ENCODE measurements at places on chromosomes 16 and 17. TPM values are rescaled to one million over a fixed set of nuclear protein-coding genes. Genes with fewer than 3 reads are reported as not detected.

RPH3AL gene
- 5.6 TPM for total RNA-seq

TAT gene
- not detected for total RNA-seq

HCRT gene
- not detected for total RNA-seq

TSNAXIP1 gene
- total RNA-seq: 0.37 TPM

CA5A gene
- total RNA-seq: not detected

ZDHHC7 gene
- total RNA-seq: 40.5 TPM

EIF3CL gene
- total RNA-seq: not detected

SLC13A2 gene
- not detected for total RNA-seq

THUMPD1 gene
- 49.4 TPM for total RNA-seq

GUCY2D gene
- total RNA-seq: 0.48 TPM

PTGES3L gene
- 3.0 TPM for total RNA-seq

SPNS3 gene
- not detected for total RNA-seq

CCL8 gene
- total RNA-seq: not detected

DNA sequence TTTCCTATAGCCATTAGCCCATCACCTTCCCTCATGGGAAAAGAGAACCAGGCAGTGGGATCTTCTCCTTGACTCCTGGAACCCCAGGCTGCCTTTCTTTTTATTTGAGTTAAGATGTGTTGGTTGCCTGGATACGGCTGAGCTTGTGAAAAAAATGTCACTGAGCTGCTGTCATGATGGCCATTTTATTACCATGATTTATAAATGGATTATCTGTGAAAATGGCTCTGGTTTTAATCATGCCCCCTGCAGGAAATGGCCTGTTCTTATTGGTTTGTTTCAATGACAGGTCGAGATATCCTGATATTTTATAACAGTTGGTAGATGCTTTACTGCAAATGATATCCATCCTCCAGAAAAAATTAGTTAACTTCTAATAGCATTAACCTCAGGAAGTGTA is 640.4 kb downstream of the CDH11 start:
- DNase-seq: no peak

- DNase-seq: no peak
Observed at GRCh38 chr16:70711211-70712031, 25.6 kb upstream of the MTSS2 start.

GRCh38 chr16:85403693-85404092 is 209.4 kb upstream of the GSE1 start:
- no peak for DNase-seq

GRCh38 chr16:26169473-26169872 is 477.7 kb downstream of the HS3ST4 start:
- no peak for DNase-seq

DNA sequence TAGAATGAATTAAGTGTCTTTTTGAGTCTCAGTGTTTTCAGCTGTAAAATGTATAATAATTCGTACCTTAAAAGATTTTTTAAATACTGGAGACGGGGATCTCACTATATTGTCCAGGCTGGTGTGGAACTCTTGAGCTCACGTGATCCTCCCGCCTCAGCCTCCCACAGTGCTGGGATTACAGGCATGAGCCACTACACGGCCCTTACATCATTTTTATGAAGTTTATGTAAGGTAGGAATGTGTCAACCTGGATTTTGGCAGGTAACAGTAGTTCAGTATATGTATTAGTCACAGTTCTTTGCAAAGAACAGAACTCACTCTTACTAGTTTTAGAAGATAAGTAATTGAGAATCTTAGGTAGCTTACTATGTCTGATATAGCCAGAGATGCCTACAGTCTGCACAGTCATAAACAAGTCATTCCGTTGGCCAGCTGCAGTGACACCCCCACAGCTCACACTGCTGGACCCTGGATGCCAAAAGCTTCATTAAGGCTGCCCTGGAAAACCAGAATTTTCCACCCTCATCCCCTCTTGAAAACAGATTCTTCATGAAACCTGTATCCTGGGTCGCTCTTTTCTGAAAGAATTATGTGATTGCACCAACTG is 583 bp upstream of the COX6A2 start:
- no peak for DNase-seq

GRCh38 chr16:28524681-28525171 is 14.0 kb downstream of the NUPR1 start:
- no peak for DNase-seq

DNA sequence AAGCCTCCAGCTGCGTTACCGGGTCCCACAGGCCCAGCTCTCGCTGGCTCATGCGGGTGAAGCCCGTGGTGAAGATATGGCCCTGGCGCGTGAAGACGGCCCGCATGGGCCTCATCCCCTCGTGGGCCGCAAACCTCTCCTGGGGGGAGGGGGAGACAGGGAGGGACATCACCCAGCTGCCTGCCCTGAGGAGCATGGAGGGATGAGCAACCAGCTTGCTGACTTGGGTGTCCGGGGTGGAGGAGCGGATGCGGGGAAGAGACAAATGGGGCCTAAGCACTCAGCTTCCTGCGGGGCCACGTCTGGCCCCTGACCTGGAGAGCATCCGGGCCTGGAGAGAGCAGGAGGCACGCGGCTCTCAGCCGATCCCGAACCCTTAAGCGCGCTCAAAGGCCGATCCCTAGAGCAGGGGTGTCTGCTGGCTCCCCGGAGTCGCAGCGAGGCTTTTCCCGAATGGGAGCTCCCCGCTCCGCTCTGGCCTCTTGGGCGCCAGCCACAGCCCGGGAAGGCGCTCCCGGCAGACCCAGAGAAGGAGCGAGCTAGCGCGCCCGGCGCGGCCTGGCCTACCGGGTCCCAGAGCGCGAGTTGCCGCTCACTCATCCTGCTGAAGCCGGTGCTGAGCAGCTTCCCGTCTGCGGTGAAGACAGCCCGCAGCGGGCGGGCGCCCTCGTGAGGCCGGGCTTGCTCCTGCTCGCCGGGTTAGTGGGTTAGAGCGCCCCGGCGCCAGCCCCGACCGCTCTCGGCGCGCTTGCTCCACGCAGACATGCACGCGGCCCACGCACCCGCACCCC is 5.0 kb downstream of the CORO6 start:
- DNase-seq: peak; percentile 92

DNA sequence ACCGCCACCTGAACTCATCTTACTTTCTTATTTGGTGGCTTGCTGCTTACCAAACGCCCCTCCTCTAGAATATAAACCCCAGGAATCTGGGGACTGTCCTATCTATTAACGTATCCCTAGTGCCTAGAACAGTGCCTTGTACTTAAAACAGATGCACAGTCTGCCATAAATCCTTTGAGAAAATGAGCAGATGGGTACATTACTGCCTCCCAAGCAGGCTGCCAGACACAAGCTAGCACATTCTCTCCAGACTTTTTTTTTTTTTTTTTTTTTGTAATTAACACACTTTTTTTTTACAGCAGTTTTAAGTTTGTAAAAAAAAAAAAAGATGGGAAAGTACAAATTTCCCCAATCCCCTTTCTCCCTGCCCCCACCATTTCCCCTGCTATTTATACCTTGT is 57.3 kb upstream of the RPL38 start:
- DNase-seq: no peak

DNA sequence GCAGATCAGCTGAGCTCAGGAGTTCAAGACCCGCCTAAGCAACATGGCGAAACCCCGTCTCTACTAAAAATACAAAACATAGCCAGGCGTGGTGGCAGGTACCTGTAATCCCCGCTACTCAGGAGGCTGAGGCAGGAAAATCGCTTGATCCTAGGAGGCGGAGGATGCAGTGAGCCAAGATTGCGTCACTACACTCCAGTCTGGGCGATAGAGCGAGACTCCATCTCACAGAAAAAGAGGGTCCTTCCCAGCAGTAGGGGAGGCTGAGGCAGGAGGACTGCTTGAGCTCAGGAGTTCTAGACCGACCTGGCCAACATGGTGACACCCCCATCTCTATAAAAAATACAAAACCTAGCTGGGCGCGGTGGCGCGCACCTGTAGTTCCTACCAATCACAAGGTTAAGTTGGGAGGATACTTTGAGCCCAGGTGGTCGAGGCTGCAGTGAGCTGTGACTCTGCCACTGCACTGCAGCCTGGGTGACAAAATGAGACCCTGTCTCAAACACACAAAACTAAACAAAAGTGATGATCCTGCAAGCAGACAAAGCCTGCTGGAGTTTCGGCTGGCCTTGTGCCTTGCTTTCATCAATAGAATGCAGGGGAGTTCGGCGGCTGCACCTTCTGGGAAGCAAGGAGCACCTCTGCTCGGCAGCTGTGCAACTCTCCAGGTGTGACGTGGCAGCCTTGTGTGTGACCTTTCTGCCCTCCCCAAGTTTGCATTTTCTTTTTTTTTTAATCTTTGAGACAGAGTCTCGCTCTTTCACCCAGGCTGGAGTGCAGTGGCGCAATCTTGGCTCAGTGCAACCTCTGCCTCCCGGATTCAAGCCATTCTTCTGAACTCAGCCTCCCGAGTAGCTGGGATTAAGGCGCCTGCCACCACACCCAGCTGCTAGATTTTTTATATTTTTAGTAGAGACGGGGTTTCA is 12.4 kb upstream of the YWHAE start:
- no peak for DNase-seq

DNA sequence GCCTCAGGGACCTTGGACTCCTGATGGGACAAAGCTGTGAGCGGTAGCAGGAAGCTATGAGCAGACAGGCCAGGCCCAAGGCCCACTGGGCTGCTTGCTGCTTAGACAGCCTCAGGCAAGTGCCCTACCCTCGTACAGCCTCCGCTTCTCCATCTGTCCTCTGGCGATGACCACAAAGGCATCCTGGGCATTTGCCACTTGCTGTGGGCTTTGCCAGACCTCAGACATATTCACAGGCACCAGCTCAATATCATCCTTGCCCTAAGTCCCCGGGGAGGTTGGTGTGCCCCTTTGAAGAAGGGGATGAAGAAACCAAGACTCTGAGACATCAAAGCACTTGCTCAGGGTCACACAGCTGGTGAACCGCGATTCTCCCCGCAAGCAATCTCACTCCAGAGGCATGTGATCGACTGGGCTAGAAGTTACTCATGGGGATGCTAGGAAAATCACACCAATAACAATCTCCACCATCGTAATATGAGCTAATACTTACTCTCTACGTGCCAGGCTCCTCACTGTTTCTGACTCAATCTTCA is 21.7 kb downstream of the PPL start:
- no peak for DNase-seq

GRCh38 chr16:15498427-15499175 is 64.2 kb downstream of the BMERB1 start:
- no peak for DNase-seq

GRCh38 chr17:72321896-72322295 is 201.1 kb downstream of the SOX9 start:
- DNase-seq: no peak

DNA sequence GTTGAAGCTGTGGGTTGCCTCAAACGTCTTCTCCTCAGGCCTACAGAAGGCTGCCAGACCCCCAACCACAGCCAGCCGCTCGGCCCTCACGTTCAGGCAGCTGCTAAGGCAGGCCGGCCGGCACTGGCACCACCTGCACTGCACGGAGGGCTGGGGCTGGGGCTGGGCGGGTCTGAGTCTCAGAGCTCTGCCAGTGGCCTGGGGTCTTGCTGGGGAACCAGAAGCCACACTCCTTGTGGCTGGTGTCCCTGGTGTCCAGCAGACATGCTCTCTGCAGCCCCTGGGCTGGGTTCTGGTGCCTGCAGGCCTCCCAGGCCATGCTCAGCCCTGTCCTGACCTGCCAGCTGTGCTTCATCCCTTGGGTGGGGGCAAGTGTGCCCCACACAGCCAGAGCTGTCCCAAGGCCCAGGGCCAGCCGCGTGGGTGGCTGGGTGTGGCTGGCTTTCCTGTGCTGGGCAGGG is 42.0 kb downstream of the BAHCC1 start:
- DNase-seq: no peak

DNA sequence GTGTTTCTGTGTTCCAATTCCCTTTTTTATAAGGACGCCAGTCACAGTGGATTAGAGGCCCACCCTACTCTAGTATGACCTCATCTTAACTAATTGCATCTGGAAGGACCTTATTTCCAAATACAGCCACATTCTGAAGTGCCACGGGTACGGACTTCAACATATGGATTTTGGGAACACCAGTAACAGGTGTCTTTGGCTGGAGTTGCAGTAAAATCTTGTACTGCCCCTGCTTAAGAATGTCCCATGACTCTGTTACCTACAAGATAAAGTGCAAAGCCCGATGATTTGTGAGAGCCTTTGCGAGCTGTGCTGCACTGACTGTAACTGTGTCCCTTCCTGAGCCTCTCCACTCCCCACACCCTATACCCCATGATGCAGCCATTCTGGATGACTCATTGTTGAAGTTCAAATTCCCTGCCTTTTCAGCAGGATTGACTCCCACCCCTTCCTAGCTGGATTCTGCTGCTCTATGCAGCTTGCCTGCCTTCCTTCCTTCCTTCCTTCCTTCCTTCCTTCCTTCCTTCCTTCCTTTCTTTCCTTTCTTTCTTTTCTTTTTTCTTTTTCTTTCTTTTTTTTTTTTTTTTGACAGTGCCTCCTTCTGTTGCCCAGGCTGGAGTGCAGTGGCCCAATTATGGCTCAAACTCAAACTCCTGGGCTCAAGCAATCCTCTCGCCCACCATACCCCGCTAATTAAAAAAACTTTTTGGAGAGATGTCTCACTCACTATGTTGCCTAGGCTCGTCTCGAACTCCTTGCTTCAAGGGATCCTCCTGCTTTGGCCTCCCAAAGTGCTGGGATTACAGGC is 2.1 kb downstream of the HCRT start:
- DNase-seq: no peak

DNA sequence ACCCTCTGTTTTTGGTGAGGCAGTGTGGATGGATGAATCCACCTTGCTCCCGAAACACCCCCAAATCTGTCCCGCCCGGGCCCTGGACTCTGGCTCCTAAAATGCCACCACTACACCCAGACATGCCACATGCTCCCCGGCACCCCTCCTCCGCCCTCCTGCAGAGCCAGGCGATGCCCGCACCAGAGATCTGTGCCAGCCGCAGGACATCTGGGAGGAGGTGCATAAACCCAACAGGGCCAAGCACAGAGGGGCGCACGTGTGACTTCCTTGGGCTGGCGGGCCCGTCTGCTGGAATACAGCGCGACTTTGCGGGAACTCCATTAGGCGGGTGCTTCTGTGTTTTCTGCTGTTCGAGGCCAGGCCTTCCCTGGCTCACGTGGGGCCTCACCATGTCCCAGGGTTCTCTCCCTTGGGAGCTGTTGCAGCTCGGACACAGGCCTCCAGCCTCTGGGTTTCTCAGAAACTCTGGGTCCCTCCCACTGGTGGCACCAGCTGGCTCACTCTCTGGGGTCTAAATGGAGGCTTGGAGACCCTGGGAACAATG is 14.1 kb upstream of the ACSF3 start:
- no peak for DNase-seq

DNA sequence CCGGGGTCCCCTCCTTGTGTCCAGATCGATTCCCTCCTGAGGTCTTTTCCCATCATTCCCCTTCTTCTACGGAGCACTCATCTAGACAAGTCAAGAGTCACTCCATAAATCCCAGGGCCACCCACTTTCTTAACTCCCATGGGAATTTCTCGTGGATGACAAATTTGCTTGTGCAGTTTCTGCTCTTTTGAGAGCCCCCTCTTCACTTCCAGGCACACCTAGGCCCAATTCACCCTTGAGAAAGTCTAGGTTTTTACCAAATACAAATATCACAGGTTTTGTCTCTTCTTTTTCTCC is 522 bp upstream of the POLDIP2 start:
- no peak for DNase-seq

- DNase-seq: no peak
Observed at GRCh38 chr16:81632392-81633146, 146.5 kb upstream of the PLCG2 start.

Measured in H1 (cell line).